A549 treated with ZK216348 at 1 μM for 4 hours (cell line): ENCODE measurements at places on chromosomes 13 and 19. TPM values are rescaled to one million over a fixed set of nuclear protein-coding genes. Genes with fewer than 3 reads are reported as not detected.

SPRED3 gene
- total RNA-seq: 1.4 to 3.5 TPM (median 2.5 TPM) in 5 replicates

SMIM17 gene
- not detected in 5 replicates for total RNA-seq

LYPD3 gene
- 0.24 to 0.58 TPM (median 0.42 TPM) in 5 replicates for total RNA-seq

FAM83E gene
- 0.34 to 0.72 TPM (median 0.42 TPM) in 4 of 5 replicates, not detected in the other for total RNA-seq

LRRC63 gene
- total RNA-seq: 0.13 TPM in 1 of 5 replicates, not detected in the others

HS6ST3 gene
- total RNA-seq: not detected in 5 replicates

MYO16 gene
- total RNA-seq: 0.08 to 0.09 TPM in 2 of 5 replicates, not detected in the others

TNFRSF19 gene
- 2.4 to 4.0 TPM (median 3.5 TPM) in 5 replicates for total RNA-seq
